Activated CD8-positive, alpha-beta memory T cell treated with anti-CD3 and anti-CD28 coated beads for 48 hours (primary cell): ENCODE measurements at places on chromosomes 3 and 15.

DNA sequence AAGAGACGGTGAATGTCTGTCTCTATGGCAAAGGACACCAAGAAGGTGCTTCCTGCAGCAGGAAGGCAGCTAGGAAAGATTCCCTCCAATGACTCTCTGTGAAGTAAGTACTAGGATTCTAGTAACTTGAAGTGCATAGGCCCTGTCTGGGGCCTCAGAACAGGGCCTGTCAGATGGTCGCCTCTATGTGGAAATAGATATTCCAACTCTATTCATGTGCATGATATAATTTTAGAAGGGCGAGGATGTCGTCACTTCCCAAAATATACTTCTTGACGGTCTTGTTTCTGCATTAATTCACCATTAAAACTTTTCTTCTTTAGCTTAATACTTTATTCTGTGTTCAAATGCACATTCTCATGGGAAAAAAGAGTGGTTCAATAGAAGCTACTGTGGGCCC, 167.0 kb downstream of the TLE3 start:
- DNase-seq, result no peak

GRCh38 chr3:124034016-124034843, 42.3 kb upstream of the ROPN1 start:
- DNase-seq, result no peak

DNA sequence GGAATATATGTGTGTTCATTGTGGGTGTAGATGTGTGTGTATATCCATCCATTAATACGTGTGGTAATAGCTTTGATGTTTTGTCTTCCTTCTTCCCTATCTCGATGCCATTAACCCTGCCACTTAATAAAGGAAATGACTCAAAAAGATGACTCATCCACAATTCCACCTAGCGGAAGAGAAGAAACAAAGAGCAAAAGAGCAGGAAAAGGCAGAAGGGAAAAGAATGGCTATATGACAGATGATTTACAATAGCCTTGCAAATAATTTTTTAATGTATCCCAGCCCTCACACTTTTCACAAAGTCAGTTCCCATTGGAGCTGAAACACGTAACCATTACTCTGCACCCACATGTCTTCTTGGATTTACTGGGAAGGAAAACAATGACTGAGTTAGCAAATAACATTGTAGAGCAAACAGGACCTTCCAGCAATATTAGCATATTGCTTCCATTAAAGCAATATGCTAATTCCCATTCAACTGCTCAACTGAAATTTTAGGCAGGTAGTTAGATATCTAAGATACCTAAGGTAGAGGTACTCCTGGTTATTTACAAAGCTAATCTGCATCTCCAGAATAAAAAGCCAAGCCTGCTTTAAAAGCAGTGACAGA, 197.2 kb downstream of the KCNAB1 start:
- DNase-seq, result no peak

- no peak for DNase-seq
These were observed 61.8 kb downstream of the MYH15 start for GRCh38 chr3:108448593-108448992.

DNA sequence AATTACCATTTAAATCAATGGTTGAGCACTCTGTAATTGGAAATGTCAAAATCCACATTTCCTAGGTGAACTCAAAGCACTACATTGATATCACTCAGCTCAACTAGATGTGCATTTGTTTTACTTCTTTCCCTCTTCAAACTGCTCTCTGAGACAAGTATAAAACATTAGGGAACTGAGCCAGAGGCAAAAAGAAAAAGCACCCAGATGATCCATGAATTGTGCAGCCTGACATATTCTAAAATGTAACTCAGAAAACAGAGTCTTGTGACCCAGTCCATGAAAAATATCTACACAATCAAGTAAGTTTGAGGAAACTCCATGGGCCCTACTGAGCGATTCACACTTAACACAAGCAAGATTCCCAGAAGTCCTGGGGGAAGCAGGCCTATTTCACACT, 9.8 kb downstream of the SRGAP3 start:
- no peak for DNase-seq

DNA sequence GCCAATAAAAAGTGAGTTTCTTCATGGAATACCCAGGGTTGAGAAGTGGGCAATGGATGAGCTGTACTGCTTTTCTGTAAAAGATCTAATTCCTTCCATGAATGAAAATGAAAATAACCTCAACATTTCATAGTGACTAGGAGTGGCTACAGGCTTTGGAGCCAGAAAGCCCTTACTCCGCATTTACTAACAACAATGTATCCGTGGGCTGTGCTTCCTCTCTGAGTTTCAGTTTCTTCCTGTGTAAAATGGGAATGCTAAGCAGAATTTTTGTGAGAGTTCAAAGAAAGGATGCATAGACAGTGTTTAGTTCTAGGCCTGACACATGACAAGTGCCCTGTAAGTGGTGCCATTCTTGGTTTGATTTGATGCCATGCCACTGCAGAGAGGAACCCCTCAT, 47.5 kb upstream of the TM4SF1 start:
- no peak for DNase-seq
